ENCODE measurements at places on chromosomes 16 and 17. TPM values are rescaled to one million over a fixed set of nuclear protein-coding genes. Genes with fewer than 3 reads are reported as not detected.

DNA sequence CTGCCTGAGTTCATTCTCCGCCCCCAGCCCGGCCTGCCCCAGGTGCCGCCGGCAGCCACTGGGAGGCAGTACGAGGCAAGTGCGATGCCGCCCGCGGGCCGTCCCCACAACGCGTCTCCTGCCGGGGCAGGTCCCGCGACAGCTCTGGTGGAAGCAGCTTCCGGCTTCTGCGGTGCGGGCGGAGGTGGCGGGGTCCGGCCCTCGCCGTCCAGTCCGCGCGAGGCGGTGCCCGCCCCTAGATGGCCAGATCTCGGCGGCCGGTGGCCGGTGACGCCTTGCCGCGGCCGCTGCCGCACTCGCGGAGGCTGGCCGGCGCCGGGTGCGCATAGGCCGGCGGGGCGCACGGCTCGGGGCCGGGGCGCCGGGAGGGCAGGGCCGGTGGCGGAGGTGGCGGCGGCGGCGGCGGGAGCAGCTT, 1.8 kb downstream of the GJD3 start:
- H3K27ac ChIP-seq = no peak overlapping the region
- no peak overlapping the region for H3K4me3 ChIP-seq
- H3K36me3 ChIP-seq = no peaks in the 10 kb centered on the region
- no peaks in the 10 kb centered on the region for H3K27me3 ChIP-seq
- peaks cover 11% of the 10 kb centered on the region for H3K4me1 ChIP-seq

GRCh38 chr16:72371307-72372086, 199.5 kb upstream of the PMFBP1 start:
- H3K27me3 ChIP-seq = no peaks in the 10 kb centered on the region
- H3K4me3 ChIP-seq = no peak overlapping the region
- H3K27ac ChIP-seq = no peak overlapping the region
- H3K4me1 ChIP-seq = no peaks in the 10 kb centered on the region
- H3K36me3 ChIP-seq = no peaks in the 10 kb centered on the region

- no peak overlapping the region for H3K4me3 ChIP-seq
- H3K27ac ChIP-seq = no peak overlapping the region
- DNase-seq = no peak
- no peaks in the 10 kb centered on the region for H3K36me3 ChIP-seq
- no peaks in the 10 kb centered on the region for H3K27me3 ChIP-seq
These were observed 1.7 kb downstream of the VWA3A start for GRCh38 chr16:22093996-22094395.

Gene WIPF2
- total RNA-seq = 24.5 TPM

- H3K4me1 ChIP-seq = peaks cover 8% of the 10 kb centered on the region
- H3K4me3 ChIP-seq = no peak overlapping the region
- no peak for DNase-seq
- no peaks in the 10 kb centered on the region for H3K36me3 ChIP-seq
- no peak overlapping the region for H3K27ac ChIP-seq
These were observed 3.0 kb upstream of the SLC6A4 start for GRCh38 chr17:30238387-30239088.

DNA sequence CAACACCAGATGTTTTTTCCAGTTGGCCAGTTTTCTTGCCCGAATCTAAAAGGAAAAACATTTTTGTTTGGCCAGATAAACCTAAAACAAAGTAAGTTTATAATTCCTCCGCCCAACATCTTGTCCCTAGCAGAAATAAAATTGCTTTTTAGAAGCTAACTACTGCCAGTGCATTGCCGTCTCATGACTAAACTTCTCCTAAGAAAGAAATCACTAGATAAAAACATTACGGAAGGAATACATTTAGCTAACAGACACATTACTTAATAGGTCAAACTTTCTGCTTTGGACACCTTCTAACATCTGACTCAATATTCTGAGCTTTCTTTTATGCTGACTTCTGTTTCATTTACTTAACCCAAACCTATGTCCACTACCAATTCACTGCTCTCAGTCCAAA, 36.2 kb downstream of the FBXL20 start:
- H3K27ac ChIP-seq = no peak overlapping the region
- H3K4me1 ChIP-seq = no peaks in the 10 kb centered on the region
- H3K36me3 ChIP-seq = no peaks in the 10 kb centered on the region
- H3K27me3 ChIP-seq = no peaks in the 10 kb centered on the region

Gene NAGS
- 0.74 TPM for total RNA-seq

DNA sequence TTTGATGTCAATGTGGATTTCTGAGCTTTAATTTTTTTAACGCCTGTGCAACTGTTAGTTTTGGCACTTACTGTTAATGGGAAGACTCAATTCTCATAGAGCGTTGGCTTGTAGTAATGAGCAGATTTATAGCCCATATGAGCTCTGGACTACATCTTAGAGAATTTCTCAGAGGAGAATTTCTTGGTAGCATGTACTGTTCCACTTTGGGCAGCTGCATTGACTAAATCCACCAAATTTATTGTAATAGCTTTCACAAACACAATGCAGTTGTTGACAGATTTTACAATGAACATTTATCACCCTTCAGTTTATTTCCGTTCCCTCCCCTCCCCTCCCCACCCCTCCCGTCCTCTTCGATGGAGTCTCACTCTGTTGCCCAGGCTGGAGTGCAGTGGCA, 193.9 kb downstream of the PRKCA start:
- H3K4me1 ChIP-seq = peaks cover 18% of the 10 kb centered on the region
- DNase-seq = no peak
- no peaks in the 10 kb centered on the region for H3K36me3 ChIP-seq
- no peaks in the 10 kb centered on the region for H3K27me3 ChIP-seq

- peaks cover 43% of the 10 kb centered on the region for H3K4me1 ChIP-seq
- H3K36me3 ChIP-seq = no peaks in the 10 kb centered on the region
- no peak overlapping the region for H3K4me3 ChIP-seq
- no peak overlapping the region for H3K27ac ChIP-seq
- no peaks in the 10 kb centered on the region for H3K27me3 ChIP-seq
These were observed 8.9 kb downstream of the CIBAR2 start for GRCh38 chr16:85103114-85104079.

GRCh38 chr17:79085154-79085920, 10.7 kb downstream of the ENGASE start:
- no peaks in the 10 kb centered on the region for H3K27me3 ChIP-seq
- no peak for DNase-seq
- no peak overlapping the region for H3K4me3 ChIP-seq
- no peak overlapping the region for H3K27ac ChIP-seq
- no peaks in the 10 kb centered on the region for H3K4me1 ChIP-seq

DNA sequence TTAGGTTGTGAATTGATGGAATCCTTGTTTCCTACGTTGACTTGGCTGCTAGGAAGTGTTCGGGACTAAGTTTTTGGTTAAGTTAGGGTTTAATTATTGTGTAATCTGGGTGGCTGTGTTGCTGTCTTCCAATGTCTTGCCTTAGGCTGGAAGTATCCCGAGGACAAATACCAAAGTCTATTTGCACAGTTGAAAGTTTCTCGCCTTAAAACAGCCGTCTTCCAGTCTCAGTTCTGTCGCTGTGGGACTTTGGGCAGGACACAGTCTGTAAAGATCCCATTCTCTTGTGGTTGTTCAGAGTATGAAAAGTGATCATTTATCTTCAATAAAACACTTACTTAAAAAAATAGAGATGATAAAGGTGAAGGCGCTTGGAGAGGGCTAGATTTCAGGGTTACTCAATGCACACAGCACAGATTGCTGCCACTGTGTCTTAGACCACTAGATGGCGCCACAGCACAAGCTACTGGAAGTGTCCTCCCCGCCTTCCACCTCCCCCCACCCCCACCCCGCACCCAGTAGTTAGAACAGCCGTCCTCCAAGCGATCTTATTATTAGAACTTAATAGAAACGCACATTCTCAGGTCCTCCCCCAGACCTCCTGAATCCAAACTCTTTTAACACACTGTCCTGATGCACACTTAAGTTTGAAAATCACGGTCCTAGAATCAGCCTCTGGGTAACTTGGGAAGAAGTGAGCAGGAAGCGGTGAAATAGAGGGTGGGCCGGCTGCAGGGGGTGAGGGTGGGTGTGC, 45.8 kb downstream of the AKAP1 start:
- peak; percentile 74 for DNase-seq
- no peaks in the 10 kb centered on the region for H3K27me3 ChIP-seq
- no peaks in the 10 kb centered on the region for H3K36me3 ChIP-seq

Gene MYOCD
- not detected for total RNA-seq

Gene KRT222
- total RNA-seq = not detected
